Activated T-helper 9 cell treated with anti-CD3 and anti-CD28 coated beads, Interleukin-2, amount 50 U/mL, for 16 hours (primary cell): ENCODE measurements at places on chromosomes 1 and 21.

GRCh38 chr1:15154480-15155036, 1.0 kb downstream of the TMEM51 start:
- DNase-seq: no peak

DNA sequence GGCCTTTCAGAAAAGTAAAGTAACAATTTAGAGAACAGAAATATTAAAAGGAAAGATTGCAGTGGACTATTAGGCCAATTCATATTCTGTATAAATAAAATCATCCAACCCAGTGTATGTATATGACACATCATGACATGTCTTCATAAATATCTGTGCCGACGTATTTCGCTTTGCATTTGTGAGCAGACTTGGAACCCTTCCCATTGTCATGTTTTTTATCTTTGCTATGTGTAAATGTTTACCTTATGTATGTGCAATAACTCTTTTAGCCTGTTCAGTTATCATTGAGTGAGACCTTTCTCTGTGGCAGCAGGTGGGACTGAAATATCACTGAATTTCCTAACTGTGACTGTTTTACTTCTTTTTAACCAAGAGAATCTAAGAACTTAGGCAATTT, 58.0 kb upstream of the FAM3B start:
- no peak for DNase-seq

DNA sequence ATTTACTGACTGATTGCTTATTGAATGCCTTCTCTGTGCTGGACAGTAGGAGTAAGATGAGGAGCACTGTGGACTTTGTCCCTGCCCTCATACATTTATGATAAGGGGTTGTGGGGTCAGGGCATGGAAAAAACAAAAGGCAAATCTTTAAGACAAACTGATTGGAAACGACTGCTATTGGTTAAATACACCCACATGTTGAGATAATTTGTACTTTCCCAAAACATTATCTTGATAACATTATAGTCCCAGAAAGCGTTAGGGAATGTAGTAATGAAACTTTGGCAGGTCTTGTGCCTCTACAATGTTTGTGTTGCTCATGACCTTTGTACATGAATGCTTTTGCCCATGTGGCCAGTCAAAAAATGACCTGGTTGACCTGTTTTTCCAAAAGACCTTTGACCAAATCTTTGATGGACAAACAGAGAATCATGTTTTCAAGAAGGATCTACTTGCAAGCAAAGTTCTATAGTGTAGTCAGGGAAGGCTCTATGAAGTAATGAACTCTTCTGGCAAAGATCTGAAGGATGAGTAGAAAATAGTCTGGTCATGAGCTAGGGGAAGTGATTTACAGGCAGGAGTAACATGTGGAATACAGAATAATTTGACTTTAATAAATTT, 50.9 kb downstream of the LEPR start:
- DNase-seq: no peak

DNA sequence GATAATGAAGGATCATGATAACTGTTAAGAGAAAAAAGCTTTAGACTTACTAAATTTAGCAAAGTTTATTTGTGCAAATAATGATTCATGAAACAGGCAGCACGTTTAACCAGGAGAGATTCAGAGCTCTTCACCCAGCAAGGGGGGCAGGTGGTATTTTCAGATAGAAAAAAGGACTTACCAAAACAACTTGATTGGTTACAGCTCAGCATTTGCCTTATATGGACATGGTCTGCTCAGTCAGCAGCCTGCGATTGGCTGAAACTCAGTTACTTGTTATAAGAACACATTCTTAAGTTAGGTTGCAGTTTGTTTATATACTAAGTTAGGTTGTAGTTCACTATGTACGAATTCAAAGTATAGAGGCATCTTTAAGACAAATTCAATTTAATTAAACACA, 165.6 kb downstream of the DUSP10 start:
- DNase-seq: no peak

GRCh38 chr1:37562984-37563383, 6.2 kb downstream of the DNALI1 start:
- DNase-seq: no peak

DNA sequence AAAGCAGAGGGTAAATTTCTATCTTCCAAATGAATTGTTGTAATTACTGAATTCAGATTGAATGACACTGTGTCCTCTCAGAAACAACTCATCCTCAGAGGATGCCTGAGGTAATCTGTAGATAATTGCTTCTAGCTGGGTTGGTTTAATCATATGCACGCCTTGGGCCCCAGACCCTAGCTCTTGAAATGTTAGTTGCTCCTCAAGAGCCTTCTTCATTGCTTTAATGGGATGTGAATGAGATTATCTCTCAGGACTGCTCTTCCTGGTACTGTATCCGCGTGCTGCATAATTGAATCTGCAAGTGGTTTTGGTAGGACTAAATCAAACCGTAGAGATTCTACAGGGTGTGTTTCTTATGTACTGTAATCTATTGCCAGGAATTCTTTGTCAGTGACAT, 569.3 kb upstream of the NEGR1 start:
- DNase-seq: no peak

GRCh38 chr1:74057719-74058118, 140.3 kb downstream of the LRRIQ3 start:
- no peak for DNase-seq

DNA sequence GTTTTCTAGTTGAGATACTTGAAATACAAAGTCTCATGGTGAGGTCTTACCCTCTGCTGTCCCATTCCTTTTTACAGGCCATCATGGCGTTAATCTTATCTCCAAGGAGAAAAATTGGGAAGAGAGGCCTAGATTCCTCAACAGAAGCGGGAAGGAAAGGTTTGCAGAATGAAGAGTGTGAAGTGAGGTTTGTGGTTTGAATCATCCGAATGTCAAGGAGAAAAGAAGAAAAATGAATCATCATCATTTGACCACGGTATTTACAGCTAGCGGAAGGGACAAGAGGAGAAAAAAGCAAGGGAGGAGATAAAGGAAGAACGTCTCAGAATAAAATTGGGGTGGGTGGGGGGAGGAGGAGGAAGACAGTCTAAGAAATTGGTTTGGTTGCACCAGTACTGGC, 935 bp upstream of the COG2 start:
- DNase-seq: no peak

DNA sequence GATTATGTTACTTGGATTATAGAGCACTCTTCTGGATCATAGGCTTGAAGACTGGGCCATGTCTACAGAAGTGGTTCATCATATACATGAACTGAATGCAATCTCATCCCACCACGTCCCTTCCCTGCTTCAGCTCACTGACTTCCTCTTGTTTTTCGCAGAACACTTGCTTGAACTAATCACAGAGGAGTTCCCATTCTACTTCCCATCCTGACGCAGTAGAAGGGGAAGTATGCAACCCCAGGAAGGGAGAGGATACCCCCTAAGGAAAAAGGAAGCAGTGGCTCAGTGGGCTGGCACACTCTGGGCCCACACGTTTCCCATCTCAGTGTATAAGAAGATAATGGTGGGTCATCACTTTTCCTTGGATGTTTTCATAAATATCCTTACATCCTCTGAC, 36.2 kb downstream of the CASQ2 start:
- no peak for DNase-seq

DNA sequence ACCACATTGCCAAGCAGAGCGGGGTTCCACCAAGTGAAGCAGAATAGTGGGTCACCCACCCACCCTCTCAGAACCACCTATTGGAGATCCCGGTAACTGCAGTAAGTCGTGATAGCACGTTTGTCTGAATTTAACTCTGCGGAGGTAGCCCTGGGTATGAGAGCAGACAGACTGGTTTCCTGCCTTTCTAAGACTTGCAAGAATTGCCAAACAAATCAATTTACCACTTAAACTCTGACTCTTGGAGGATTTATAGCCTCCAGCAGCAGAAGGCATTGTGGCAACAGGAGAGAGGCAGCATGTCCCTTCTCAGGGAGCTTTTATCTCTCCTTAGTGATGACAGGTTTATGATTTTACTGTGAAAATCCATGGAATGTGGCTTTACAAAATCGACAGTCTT, 287.9 kb upstream of the FMN2 start:
- no peak for DNase-seq

DNA sequence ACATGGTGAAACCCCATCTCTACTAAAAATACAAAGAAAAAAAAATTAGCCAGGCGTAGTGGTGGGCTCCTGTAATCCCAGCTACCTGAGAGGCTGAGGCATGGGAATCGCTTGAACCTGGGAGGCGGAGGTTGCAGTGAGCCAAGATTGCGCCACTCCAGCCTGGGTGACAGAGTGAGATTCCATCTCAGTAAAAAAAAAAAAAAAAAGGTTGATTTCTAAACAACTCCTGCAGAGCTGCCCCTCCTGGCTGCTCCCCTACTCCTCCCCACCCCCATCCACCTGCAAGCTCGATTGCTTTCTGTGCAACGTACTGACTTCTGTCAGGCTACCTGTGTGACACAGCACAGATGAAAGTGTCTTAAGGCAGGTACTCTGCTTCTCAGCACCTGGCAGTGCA, 13.3 kb downstream of the ETV3L start:
- DNase-seq: no peak

- no peak for DNase-seq
Observed at GRCh38 chr21:42239973-42240372, 21.0 kb downstream of the ABCG1 start.

DNA sequence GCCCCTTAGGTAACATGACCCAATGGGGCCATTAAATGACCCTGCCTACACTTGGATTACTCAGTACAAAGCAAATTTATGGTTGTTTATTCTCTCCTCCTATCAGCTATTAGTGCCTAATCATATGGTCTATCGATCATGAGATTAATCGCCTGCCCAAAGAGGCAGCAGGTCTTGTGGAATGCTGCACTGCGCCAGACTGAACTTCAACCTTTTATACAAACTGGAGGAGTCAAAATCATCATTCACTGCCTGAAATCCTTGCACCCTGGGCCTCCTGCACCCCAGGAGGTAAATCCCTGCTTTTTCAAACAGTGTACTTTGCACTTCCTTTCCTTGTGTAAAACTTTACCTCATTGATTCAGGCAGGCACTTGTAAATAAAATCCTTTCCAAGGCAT, 69.7 kb downstream of the NFIA start:
- no peak for DNase-seq

- DNase-seq: no peak
Observed at GRCh38 chr1:206896261-206896660, 982 bp upstream of the IL24 start.

DNA sequence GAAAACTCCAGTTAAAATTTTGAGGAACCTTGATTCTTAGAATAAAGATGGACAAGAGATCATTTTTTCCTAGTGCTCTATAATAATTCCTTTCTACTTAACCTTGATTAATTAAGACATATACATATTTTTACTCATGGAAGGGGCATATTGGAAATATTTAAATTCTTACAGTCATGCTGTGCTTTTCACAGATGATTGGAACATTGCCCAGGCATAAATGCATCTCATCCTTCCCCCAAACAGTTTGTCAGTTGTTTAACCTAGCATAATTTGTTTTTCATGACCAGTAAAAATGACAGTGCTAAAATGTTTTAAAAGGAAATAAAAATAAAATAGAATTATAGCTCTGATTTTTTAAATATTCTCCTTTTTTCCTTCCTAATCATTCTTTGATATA, 140.0 kb downstream of the DNM3 start:
- no peak for DNase-seq

DNA sequence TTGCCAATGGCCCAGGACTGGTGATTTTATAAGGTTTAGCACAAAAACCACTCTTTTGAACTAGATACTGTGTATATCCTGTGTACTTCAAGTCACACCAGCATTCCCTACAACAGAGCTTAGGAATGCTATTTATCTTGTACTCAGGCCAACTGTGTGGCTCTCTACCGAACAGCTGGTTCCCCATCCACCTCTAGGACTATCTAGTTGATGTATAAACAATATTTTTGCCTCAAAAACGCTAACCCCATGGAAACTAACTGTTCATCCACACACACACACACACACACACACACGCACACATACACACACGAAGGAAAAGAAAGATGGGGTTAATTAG, 28.7 kb upstream of the SLC45A3 start:
- no peak for DNase-seq

DNA sequence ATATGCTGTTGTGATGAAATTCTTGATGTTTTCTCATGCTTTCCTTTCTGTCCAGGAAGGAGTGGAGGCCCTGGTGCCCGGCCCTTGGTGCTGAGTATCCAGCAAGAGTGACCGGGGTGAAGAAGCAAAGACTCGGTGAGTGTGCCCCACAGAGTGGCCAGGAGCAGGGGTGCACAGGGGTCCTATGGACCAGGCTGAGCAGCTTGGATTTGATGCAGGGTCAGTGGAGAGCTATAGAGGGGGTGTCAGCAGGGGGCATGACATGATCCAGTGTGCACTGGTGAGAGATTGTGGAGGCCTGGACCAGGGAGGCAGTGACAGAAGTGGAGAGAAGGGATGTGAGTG, 7.4 kb downstream of the PTPRF start:
- no peak for DNase-seq
